Large intestine (tissue), 12 donors: ENCODE measurements at places on chromosomes 1 and 21.
A peak's percentile ranks its signal among the peaks of the same experiment; 100 is the strongest.

DNA sequence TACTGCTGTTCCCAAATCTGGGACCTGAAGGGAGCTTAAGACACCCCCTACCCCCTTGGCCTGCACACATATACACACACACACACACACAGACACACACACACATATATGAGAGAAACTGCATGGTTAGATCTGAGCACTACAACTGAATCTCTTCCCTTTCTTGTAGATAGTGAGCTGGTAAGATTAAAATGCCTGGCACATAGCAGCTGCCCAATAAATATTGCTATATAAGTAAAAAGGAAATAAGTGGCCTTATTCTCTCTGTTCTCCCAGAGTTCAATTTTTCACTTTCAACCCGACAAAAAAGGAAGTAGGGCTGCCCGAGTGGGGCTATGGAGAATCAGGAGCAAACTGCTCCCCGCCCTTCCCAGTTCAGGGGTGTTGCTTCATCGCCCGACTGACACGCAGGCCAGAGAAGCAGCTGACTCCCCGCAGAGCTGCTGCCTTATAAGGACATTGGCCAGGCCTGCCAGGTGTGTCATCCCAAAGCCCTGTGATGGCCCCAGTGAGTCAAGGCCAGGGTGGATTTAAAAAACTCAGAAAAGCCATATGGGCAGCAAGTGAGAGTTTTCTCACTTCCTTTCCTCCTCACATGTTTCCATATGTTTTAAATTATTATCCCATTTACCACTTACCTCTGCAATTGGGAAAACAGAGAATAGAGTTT is 106.5 kb upstream of the SLC44A3 start:
- peak; percentile 94 for DNase-seq

DNA sequence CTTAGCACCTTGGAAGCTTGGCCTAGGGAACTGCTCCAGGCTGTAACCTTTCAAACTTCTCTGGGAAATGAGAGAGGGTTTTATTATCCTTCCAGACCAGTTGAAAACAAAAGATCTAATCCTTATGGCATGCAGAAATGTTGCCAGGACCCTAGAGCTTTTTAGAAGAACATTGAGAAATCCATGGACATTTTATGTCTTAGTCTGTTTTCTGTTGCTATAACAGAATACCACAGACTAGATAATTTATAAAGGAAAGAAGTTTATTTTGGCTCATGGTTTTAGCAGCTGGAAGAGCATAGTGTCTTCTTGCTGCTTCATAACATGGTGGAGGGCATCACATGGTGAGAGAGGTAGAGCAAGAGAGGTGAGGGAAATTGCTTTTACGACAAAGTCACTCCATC is 25.8 kb downstream of the OSBPL9 start:
- DNase-seq = peak; percentile 39

DNA sequence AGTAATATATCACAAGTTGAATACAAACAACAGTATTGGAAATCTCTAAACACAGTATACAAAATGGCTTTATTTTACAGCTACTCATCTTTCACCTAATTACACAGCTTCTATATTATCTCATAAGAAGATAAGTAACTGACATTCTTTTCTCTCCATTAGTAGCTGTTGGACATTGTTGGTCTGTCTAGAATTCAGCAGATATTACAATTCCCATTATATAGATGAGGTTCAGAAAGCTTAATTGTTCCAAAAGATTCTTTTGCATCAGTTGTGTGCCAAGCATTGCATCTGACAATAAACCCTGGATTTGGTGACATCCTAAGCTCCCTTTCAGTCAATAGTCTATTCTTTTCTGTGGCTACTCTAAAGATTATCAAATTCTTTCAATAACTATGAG is 187.0 kb downstream of the NTMT2 start:
- DNase-seq = no peak

DNA sequence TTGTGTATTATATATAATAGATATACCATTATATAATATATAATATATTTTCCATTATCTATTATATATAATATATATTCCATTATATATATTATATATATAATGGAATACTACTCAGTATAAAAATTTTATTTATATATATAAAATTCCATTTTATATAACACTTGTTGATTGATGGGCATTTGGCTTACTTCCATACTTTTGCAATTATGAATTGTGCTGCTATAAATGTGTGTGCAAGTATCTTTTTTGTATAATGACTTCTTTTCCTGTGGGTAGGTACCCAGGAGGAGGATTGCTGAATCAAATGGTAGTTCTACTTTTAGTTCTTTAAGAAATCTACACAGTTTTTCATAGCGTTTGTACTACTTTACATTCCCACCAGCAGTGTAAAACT is 1211.1 kb downstream of the NCAM2 start:
- no peak for DNase-seq

GRCh38 chr1:226699166-226699565 is 39.9 kb downstream of the ITPKB start:
- DNase-seq = no peak

GRCh38 chr1:41333146-41333784 is 28.0 kb upstream of the FOXO6 start:
- DNase-seq = no peak

DNA sequence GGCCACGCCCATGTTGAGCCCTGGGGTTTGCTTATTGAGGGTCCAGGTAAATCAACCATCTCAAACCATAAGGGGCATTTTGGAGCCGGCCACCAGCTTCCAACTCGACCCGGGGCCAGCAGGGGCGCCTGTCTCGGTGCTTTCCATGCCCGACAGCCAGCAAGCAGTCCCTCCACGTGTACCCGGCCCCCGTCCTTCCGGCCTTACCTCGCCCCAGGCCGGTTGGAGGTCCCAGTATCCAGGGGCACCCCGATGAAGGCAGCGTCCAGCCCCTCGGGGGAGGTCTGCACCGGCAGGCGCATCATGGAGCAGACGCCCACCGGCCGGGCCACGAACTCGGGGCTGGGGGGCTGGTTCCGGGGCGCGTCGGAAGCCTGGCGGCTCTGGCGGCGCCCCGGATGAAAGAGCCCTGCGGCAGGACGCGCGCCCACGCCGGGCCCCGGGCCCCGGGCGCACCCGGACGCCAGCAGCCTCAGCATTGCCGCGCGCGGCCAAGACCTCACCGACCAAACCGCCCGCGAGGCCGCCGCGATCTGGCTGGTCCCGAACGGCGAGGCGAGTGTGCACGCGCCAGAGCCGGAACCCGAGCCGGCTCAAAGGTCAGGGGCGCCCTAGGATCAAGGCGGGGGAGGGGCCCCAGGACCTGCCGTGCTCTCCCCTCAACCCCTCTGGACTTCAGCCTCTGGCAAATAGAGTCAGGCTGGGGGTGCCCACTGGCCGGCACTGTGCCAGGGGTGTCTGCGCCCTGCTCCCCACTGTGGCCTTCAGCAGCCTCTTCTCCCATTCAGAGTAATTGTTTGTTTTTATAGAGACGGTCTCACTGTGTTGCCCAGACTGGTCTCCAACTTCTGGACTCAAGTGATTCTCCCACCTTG is at the start of gene AGMAT:
TSS of gene AGMAT (minus strand) at position 563 of the 875 bp plus-strand sequence. CDS start at position 479, 84 bp downstream.
- peak; percentile 78 for DNase-seq

GRCh38 chr1:114749835-114750234 is 7.9 kb downstream of the CSDE1 start:
- no peak for DNase-seq

GRCh38 chr1:160409486-160409885 is 9.1 kb downstream of the VANGL2 start:
- DNase-seq = no peak

GRCh38 chr1:198187973-198188588 is 31.3 kb downstream of the NEK7 start:
- no peak for DNase-seq

DNA sequence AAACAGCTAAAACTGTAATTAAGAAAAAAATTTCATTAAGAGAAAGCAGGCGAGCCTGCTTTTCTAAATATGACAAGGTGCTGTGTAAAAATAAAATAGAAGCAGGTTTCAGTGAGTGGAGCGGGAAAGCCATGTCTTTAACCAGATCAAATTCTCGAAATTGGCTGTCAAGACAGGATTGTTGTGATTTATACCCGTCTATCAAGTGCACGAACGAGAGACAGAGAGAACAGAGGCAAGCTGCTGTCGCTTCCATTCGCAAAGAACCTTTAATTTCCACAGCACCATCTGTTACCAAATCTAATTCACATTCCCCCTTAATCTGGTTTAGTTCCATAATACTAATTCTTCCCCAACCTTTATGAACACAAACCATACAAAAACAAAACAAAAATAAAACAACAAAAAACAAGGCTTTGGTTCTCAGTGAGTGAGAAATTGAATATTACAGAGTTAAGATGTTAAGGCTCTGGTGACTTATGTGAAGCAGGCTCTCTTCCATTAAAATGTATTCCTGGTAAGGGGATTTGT is 35.0 kb downstream of the ESRRG start:
- DNase-seq = no peak

DNA sequence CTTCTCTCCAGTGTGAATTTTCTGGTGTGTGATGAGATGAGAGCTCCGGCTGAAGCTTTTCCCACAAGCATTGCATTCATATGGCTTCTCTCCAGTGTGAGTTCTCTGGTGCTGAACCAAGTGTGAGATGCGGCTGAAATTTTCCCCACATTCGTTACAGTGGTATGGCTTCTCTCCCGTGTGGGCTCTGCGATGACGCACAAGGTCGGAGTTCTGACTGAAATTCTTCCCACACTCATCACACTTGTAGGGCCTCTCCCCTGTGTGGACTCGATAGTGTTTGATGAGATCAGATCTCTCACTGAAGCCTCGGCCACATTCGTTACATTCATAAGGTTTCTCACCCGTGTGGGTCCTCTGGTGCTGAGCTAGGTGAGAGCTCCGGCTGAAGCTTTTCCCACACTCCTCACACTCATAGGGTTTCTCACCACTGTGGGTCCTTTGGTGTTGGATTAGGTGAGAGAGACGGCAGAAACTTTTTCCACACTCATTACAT is 7.4 kb downstream of the ZNF436 start:
- no peak for DNase-seq

GRCh38 chr1:147463022-147463421 is 78.3 kb upstream of the BCL9 start:
- DNase-seq = no peak

GRCh38 chr1:151289991-151290708 is 8.1 kb downstream of the ZNF687 start:
- no peak for DNase-seq
